ENCODE measurements at places on chromosomes 12 and 14. TPM values are rescaled to one million over a fixed set of nuclear protein-coding genes. Genes with fewer than 3 reads are reported as not detected.

GRCh38 chr14:97710726-97711125 is 913.5 kb downstream of the VRK1 start:
- H3K27me3 ChIP-seq = no peaks in the 10 kb centered on the region
- H3K4me1 ChIP-seq = no peaks in the 10 kb centered on the region
- no peak overlapping the region for H3K27ac ChIP-seq
- no peak for DNase-seq

ZNF641 gene
- 23.9 TPM for total RNA-seq

HCAR2 gene
- total RNA-seq = not detected

PELI2 gene
- total RNA-seq = 34.3 TPM

- DNase-seq = peak; percentile 74
- H3K4me1 ChIP-seq = peaks cover 21% of the 10 kb centered on the region
- no peaks in the 10 kb centered on the region for H3K36me3 ChIP-seq
- H3K4me3 ChIP-seq = no peak overlapping the region
- H3K27me3 ChIP-seq = no peaks in the 10 kb centered on the region
These were observed 30.3 kb upstream of the PELI2 start for GRCh38 chr14:56087671-56088471.
